Tibial nerve (tissue), 4 donors: ENCODE measurements at places on chromosomes 5 and 9.

GRCh38 chr5:146528236-146528635 lies 12.2 kb upstream of the GPR151 start:
- no peak overlapping the region for H3K27ac ChIP-seq
- peaks cover 3% of the 10 kb centered on the region for H3K4me1 ChIP-seq
- no peaks in the 10 kb centered on the region for H3K36me3 ChIP-seq

GRCh38 chr5:168346417-168346816 lies 55.0 kb downstream of the WWC1 start:
- no peak overlapping the region for H3K4me3 ChIP-seq
- H3K27me3 ChIP-seq: no peaks in the 10 kb centered on the region
- H3K4me1 ChIP-seq: no peaks in the 10 kb centered on the region
- H3K27ac ChIP-seq: no peak overlapping the region

DNA sequence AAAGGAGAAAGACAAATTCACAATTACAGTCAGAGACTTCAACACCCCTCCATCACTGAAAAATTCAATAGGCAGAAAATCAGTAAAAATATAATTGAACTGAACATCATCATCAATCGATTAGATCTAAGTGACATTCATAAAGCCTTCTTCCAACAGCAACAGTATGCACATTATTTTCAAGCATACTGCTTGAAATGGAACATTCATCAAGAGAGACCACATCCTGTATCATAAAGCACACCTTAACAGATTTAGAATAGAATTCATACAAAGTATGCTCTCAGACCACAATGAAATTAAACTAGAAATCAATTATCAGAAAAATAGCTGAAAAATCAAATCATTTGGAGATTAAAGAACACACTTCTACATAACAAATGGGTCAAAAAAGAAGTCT lies 39.1 kb downstream of the ERMP1 start:
- no peak overlapping the region for H3K27ac ChIP-seq
- H3K4me3 ChIP-seq: no peak overlapping the region
- DNase-seq: no peak
- no peaks in the 10 kb centered on the region for H3K36me3 ChIP-seq

DNA sequence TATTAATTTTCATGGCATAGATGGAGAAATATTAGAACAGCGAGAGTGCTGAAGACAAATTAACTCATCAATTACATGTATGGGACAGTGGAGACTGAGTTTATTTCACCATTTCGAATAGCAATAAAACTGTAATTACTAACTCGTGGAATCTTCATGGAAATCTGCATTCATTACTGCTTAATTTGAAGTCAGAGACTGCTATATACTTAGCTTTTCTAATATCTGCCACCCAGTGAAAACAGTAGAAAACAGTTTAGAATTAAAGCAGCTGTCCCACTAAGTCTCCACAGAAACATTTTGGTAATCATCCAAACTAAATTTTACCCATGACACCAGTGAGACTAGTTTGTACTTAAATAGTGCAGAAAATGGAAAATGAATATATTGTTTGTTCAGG lies 56.8 kb downstream of the IZUMO3 start:
- H3K36me3 ChIP-seq: no peaks in the 10 kb centered on the region
- H3K27ac ChIP-seq: no peak overlapping the region
- DNase-seq: no peak
- H3K4me3 ChIP-seq: no peak overlapping the region
- H3K27me3 ChIP-seq: no peaks in the 10 kb centered on the region

- no peak overlapping the region for H3K4me3 ChIP-seq
- no peaks in the 10 kb centered on the region for H3K36me3 ChIP-seq
- H3K27ac ChIP-seq: no peak overlapping the region
- no peak for DNase-seq
- H3K27me3 ChIP-seq: no peaks in the 10 kb centered on the region
- no peaks in the 10 kb centered on the region for H3K4me1 ChIP-seq
Measured at GRCh38 chr5:114419959-114420358, 58.1 kb downstream of the KCNN2 start.

DNA sequence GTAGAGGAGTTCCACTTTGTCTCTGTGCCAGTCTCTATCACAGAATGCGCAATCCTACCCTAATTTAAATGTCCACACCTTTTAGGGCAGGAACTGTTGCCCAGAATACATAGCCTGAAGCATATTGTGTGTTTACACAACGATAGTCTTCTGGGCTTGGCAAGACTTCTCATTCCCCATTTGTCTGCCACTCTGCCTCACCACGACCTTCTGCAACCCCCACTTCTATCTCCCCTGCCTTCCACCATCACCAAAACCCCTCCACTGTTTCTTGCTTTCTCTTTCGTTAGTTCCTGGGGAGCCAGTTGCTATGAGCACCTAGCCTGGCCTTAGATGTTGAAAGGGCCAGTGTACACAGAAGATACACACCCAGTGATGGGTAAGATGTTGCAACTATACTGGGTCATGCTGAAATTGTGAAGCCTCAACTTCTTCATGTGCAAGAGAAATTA lies 883 bp upstream of the RNF145 start:
- H3K36me3 ChIP-seq: no peaks in the 10 kb centered on the region
- no peaks in the 10 kb centered on the region for H3K27me3 ChIP-seq
- H3K4me1 ChIP-seq: peaks cover 23% of the 10 kb centered on the region
- H3K27ac ChIP-seq: peak overlapping the region; percentile 71

DNA sequence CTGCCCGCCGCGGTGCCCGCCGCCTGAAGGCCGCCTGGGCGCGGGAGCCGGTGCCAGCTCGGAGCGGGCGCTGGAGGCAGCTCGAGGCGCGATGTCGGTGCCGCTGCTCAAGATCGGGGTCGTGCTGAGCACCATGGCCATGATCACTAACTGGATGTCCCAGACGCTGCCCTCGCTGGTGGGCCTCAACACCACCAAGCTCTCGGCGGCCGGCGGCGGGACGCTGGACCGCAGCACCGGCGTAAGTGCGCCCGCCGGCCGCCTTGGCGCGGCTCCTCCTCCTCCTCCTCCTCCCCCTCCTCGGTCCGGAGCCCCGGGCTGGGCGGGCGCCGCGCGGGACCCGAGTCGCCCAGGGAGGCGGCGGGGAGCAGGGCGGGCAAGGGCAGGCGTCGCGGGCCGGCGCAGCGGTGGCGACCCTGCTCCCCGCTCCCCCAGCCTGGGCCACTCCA lies 455 bp downstream of the OLFM1 start:
- peak overlapping the region; percentile 41 for H3K4me3 ChIP-seq
- H3K27me3 ChIP-seq: no peaks in the 10 kb centered on the region
- H3K27ac ChIP-seq: no peak overlapping the region
- no peak for DNase-seq
- H3K4me1 ChIP-seq: peaks cover 10% of the 10 kb centered on the region

DNA sequence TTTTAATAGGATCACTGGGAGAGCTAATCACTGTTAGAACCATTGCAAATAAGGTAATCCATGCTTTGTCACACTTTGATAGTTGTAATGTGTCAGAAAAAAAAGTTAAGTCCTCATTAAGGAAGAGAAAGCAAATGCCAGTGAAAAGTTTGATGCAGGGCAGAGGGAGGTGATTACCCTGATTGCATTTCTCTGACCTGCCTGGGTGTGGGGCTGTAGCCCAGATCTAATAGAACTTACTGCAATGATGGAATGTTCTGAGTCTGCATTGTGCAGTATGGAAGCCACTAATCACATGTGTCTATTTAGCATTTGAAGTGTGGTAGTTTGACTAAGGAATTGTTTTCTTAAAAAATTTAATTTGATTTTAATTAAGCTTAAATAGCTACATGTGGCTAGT lies 202.7 kb downstream of the ATP10B start:
- no peak overlapping the region for H3K27ac ChIP-seq
- no peak for DNase-seq
- no peaks in the 10 kb centered on the region for H3K36me3 ChIP-seq
- no peaks in the 10 kb centered on the region for H3K4me1 ChIP-seq
- no peaks in the 10 kb centered on the region for H3K27me3 ChIP-seq
- H3K4me3 ChIP-seq: no peak overlapping the region
